T-helper 1 cell treated with Interleukin-12 subunit alpha and Interleukin-12 subunit beta and Interleukin-4 antibody, amounts not matched to agents 30 ng/mL and 1 ng/mL, for 36 hours (primary cell): ENCODE measurements at places on chromosomes 16 and 17. TPM values are rescaled to one million over a fixed set of nuclear protein-coding genes. Genes with fewer than 3 reads are reported as not detected.

The MYLK3 gene
- 0.22 TPM in 2 replicates for total RNA-seq

The TBC1D3D gene
- total RNA-seq = 0.80 and 1.8 TPM in 2 replicates

The SKA2 gene
- 77.0 and 82.3 TPM in 2 replicates for total RNA-seq

The SEZ6L2 gene
- total RNA-seq = 0.07 TPM in 2 replicates

The CCL2 gene
- total RNA-seq = 0.22 and 0.49 TPM in 2 replicates
